Inflammatory macrophage (primary cell): ENCODE measurements at places on chromosomes 2 and 18.

GRCh38 chr2:108635630-108636354, 83.5 kb upstream of the RANBP2 start:
- no peak for DNase-seq

GRCh38 chr2:170869036-170869435, 52.3 kb downstream of the GAD1 start:
- DNase-seq: no peak

- no peak for DNase-seq
Observed at GRCh38 chr2:22279541-22279940, 1105.4 kb upstream of the KLHL29 start.

- DNase-seq: no peak
Observed at GRCh38 chr2:241123816-241124536, 21.9 kb upstream of the MTERF4 start.

- DNase-seq: no peak
Observed at GRCh38 chr18:56188529-56189275, 449.7 kb downstream of the TXNL1 start.

- no peak for DNase-seq
Observed at GRCh38 chr18:50144540-50144939, 50.4 kb downstream of the MYO5B start.

DNA sequence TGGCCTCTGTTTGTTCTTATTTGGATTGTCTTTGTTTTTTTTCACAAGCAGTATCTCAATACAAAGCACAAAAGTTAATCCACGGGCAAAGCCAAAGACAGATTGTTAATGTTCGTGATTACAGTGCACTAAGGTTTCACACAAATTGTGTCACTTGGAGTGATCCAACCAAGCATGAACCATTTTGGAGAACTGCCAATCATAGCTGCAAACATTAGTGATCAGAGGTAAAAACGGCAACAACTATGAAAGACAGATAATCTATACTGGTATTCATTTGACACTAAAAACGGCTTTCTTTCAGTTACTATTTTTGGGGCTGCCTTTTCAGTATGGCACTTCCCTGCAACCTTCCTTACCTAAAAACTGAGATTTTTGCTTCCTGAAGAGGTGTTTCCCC, 213.1 kb upstream of the GULP1 start:
- no peak for DNase-seq

DNA sequence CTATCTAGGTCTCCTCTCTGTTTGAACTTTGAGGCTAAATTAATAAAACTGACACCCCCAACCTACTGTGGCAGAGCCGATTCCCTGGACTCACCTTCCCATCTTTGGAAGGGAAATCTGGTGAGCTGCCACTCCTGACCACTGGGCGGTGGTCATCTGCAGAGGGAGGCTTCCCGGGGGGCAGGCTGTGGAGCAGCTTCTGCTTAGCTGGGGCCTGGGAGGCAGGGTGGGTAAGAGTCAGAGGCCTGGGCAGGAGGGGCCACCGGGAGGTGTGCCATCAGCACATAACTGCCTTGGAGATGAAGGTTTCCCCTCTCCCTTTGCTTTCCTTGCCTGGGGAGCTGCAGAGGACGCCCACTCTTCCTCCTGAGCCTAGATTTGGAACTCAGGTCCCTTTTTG, 2.3 kb upstream of the NPPC start:
- no peak for DNase-seq

DNA sequence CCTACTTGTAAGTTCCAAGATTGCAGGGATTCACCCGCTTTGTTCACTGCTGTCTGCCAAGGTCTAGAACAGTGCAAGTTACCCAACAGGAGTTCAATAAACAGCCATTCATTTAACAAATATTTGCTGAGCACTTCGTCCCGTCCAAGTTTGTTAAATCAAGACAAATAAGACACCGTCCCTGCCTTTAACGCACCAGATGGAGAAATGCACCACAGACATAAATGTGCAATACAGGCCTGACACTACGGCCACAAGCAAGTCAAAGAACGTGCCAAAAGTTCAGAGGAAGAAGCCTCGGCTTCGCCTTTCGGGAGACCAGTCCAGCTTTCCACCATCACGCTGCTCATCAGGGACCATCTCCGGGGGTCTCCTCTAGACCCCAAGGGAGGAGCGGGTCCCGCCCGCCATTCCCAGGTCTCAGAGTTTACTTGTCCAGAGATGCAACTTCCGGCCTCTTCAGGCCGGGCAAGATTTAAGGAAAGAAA, 429 bp downstream of the C2orf76 start:
- peak; percentile 18 for DNase-seq

DNA sequence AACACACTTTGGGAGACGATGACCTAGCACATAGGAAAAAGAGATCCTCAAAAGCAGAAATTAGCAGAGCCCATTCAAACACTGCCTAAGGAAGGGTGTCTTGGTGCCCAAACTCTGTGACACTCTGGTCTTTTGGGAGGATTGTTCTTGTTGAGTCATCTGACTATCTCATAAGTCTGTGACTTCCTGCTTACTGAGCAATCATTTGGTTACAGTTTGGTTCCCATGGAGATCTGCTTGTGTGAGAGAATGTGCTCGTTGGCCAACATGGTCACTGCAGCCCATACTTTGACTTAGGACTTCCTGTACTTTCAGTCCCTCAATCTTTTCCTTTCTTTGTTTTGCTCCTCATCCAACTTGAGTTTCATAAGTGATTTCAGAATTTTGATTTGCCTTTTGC, 602.9 kb downstream of the NYAP2 start:
- DNase-seq: peak; percentile 89

- DNase-seq: no peak
Observed at GRCh38 chr2:238420878-238421694, 5.6 kb upstream of the ASB1 start.

DNA sequence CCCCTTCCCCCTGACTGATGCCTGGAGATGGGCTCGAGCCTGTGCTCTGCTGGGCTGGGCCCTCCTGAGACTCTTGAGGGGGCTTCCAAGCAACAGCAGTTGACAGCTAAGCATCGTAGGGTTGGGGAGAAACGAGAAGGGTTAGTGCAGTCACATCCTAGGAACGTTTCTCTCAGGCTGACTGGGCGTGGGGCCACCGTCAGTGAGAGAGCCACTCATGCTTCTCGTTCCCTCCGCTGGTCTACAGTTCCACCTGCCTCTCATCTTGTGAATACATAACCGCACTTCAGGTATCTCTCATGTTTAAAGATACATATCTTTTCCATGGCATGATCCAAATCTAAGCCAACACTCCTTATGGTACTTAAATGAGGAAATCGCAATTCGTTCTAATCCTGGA, 66.4 kb downstream of the TRAPPC12 start:
- no peak for DNase-seq

GRCh38 chr2:183903026-183903425, 695.3 kb upstream of the ZNF804A start:
- no peak for DNase-seq

GRCh38 chr2:100174026-100174431, 31.6 kb upstream of the AFF3 start:
- no peak for DNase-seq
